ENCODE measurements at places on chromosomes 12 and 14.
A peak's percentile ranks its signal among the peaks of the same experiment; 100 is the strongest.

- no peak for DNase-seq
Measured at GRCh38 chr12:100967189-100967588, 172.6 kb downstream of the ANO4 start.

DNA sequence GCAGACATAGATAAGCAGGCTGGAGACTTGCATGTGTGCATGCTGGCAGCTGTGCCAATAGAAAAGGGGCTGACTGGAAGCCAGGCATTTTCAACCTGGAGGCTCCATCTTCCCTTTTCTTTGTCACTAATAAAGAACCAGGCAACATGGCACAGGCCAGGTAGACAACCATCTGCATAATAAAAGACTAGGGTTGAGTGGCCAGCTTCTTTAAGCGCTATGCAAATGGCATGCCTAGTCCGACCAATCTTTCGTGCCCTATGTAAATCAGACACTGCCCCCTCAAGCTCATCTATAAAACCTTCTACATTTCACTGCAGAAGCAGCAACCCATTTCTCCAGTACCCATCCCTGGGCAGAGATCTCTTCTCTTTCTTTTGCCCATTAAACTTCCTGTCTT, 4.6 kb upstream of the KLRC1 start:
- DNase-seq = no peak

DNA sequence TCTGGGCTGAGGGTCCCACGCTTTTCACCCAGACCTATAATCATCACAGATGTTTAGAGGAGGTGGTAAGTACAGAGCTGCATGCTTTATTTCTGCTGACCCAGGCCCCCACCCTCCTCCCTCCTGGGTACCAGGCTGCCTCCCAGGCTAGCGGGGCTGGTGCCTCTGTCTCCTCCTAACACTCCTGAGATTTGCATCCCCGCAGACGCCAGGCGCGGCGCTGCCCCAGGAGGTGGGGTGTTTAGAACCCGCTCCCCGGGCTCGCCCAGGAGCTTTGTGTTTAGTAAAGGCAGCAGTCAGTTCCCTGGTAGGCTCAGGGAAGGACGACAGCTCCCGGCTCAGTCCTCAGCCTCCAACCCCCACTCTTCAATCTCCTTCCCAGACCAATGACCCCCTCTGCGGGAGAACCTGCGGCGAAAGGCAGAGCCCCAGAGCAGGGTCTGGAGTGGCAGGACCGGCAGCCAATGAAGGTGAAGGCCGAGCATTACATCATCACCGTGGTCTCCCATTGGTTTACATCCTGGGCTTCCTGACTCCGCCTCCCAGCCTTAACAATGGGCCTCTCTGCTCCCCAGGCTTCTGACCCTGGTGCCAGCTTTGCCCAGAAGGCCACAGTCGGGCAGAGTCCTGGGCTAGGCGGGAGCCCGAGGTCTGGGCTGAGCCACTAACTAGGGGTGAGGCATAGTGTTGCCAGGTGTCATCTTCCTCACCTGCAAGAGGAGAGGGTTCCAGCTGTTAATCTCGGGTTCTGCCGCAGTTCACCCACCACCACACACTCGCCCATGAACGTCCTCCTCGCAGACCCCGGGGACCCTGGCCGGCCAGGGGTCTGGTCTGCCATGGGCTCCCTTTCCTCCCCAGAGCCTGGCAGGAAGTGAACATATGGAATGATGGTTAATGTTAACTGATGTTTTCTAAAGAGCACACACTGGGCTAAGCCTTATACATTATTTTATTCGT, 57.5 kb downstream of the CALM1 start:
- DNase-seq = peak; percentile 67

DNA sequence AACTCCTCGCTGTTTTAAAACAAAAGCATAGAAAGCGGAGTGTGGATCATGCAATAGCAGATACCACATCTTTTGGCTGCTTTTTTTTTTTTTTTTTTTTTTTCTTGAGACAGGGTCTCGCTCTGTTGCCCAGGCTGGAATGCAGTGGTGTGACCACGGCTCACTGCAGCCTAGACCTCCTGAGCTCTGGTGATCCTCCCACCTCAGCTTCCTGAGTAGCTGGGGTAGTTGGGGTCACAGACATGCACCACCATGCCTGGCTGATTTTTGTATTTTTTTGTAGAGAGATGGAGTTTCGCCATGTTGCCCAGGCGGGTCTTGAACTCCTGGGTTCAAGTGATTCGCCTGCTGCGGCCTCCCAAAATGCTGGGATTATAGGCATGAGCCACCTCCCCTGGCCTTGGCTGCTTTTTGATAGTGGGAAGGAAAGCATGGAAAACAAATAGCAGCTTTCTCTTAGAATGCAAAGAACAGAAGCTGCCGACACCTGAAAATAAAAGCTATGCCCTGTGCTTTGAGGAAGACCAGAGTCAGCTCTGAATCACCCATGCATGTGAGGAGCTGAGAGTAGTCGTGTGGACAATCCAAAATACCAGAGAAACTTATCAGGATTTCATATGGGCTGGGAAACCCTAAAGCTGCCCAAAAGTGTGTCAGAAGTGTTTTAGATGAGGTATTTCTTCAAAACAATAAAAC, 3.6 kb upstream of the ELK3 start:
- no peak for DNase-seq

DNA sequence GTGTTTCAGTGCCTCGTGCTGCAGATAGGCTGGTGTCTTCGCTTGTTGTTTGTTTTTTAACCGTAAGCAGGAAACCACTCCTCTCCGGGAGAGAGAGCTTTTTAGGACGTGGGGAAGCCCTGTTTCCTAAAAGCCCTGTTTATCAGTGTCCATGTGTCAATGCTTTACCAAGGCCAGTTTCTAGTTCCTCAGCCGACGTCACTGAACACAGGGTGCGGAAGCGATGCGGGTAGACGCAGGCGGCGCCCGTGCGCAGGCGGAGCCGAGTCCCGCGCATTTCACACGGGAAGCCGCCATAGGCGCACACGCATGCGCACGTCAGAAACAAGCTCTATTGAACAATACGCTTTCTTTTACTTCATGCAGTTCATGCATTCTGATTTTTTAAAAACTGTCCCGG, 79.8 kb downstream of the GLT1D1 start:
- no peak for DNase-seq

GRCh38 chr12:6605421-6606330, 1.5 kb downstream of the CHD4 start:
- peak; percentile 33 for DNase-seq

DNA sequence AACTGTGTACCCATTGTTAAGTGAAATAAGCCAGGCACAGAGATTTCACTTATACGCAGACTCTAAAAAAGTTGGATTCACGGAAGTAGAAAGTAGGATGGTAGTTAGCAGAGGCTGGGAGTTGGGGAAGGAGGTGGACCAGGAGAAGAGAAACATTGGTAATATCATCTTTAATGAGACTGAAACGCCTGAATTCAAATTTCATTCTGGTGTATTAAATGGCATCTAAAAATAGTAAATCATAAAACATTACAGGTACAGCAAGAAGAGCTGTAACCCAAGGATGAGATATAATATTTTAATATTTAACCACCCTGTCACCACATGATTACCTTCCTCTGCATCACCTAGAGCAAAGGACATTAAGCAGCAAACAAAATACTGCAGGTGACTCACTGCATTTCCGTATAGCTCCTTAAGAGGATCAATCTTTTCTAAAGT, 99.4 kb downstream of the EPS8 start:
- no peak for DNase-seq

- DNase-seq = peak; percentile 30
Measured at GRCh38 chr12:100348657-100349454, 8.0 kb upstream of the SLC17A8 start.

DNA sequence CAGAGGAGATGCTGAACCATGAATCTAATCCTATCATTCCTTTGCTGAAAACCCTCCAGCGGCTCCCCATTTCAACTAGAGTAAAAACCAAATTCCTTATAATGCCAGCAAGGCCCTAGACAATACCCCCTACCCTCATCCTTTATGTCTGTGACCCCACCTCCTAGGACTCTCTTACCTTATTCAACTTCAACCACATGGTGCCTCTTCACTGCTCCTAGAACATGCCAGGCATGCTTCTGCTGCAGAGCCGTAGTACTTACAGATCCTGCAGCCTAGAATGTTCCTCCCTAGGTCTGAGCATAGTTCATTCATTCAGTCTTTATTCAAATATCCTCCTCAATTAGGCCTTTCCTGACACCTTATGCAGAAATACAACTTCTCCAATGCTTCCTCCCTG, 54.9 kb downstream of the DCAF5 start:
- no peak for DNase-seq

- no peak for DNase-seq
Measured at GRCh38 chr14:102592763-102593060, 263 bp downstream of the RCOR1 start.

DNA sequence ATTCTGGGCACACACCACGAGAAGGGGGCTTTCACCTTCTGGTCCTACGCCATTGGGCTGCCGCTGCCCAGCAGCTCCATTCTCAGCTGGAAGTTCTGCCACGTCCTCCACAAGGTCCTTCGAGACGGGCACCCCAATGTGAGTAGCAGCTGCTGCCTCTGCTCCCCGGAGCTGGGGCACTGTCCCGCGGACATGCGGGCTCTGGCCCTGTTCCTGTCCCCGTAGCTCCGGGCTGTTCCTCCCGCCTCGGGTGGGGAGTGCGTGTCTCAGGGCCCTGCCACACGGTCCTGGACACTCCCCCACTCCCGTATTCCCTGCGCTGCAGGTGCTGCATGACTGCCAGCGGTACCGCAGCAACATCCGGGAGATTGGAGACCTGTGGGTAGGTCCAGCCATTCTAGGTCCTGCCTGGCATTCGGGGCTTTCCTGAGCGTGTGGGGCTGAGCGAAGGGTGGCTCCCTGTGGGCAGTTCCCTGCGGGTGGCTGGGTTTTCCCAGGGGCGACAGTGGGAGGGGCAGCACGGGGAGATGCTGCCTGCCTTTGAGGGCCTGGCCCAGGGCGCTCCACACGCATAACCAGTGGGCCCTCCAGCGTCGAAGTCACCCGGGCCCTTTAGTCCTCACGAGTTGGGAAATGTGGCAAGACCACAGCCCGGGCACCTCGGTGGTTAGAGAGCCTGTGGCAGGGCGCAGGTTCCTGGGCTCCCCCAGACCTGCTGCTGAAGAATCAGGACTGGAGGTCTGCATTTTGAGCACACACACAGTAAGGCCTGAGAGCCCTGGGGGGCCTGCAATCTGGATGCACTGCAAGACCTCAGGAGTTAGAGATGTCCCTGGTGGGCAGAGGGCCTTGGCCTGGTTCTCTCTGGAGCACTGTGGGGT, 13.5 kb downstream of the HIP1R start:
- no peak for DNase-seq

GRCh38 chr12:50859621-50860310, 17.0 kb downstream of the TMPRSS12 start:
- DNase-seq = no peak

DNA sequence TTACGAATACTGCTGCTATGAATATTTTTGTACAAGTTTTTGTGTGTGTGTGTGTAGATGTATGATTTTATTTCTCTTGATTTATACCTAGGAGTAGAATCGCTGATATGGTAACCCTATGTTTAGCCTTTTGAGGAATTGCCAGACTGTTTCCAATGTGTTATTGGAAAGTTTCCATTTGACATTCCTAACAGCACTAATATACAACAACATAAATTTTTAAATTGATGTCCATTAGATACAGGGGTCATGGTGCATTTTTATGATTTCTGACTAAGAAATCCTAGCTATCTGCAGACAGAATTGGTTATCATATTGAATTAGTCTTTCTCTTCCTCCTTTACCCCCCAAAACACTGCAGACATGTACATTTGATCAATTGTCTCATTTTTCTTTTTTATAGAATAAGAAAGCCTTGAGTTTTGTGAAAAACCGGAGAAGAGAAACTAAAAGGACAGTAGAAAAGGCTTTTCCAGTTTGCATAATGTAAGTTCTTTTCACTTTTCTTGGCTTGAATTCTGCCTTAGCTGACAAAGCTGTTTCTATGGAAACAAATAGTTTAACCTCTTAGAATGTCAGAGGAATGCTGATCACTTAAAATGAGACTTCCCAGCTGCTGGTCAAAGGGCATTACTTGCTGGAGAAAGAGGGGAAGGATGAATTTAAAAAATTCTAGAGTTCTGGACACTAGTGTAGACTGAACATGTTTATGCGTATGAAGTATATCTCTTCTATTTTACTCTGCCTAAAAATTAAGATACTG, 28.2 kb downstream of the PALS1 start:
- DNase-seq = no peak

GRCh38 chr12:96015672-96016071, 19.5 kb upstream of the HAL start:
- DNase-seq = no peak

DNA sequence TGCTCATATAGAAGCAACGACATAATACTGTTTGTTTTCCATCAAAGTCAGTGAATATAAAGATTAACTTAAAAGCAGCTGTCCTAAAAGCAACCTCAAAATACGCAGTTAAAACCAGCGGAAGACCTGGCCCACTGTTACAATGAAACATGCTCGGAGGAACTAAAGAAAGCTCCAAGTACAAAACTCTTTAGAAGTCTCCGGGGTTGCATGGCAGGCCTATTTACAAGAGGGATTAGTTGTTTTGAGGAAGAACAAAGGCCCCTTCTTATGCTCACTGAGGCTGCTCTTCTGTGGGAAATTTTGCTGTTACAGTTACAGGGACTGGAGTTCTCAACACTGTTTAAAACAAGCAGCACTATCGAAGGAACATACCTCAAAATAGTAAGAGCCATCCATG, 75.9 kb upstream of the C12orf71 start:
- DNase-seq = no peak

- DNase-seq = no peak
Measured at GRCh38 chr14:95052016-95052585, 105.2 kb downstream of the DICER1 start.

DNA sequence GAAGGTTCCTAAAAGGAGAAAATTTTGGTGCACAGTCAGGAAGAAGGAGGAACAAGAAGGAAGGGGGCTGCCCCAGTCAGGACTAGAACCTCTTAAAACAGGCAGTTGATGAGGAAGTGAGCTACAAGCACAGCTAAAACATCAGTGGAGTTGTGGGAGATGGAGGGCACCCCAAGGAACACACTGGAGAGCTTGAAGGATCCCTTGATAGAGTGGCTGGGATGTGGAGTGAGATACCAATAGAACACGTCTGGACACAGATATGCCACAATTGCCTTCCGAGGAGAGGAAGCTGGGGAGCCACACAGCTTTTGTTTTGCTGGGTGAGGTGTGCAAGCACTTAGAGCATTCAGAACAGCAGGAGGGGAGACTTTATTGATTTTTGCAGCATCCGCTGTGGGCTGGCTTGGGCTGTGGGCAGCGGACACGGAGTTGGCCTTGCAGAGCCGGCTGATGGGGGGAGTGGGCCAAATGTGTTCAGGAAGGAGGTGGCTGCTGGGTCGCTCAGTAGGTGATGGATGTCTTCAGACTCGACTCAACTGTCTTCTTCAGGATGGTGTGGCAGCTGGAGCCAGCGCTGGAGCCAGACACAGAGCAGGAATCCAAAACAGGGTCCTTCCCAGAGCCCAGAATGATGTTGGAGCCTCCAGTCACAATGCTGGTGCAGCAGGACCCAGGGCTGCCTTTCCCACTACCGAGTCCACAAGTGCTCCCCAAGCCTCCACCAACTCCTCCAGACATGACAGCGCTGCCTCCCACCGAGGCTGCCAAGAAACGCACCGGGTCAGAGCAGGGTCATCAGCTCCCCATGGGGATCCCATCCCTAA, 4.7 kb upstream of the KRT79 start:
- DNase-seq = no peak

Data from RWPE1 (cell line).